ENCODE measurements at places on chromosomes 16 and 17. TPM values are rescaled to one million over a fixed set of nuclear protein-coding genes. Genes with fewer than 3 reads are reported as not detected.

GRCh38 chr17:40461732-40462342, 18.6 kb downstream of the IGFBP4 start:
- no peak for DNase-seq

DNA sequence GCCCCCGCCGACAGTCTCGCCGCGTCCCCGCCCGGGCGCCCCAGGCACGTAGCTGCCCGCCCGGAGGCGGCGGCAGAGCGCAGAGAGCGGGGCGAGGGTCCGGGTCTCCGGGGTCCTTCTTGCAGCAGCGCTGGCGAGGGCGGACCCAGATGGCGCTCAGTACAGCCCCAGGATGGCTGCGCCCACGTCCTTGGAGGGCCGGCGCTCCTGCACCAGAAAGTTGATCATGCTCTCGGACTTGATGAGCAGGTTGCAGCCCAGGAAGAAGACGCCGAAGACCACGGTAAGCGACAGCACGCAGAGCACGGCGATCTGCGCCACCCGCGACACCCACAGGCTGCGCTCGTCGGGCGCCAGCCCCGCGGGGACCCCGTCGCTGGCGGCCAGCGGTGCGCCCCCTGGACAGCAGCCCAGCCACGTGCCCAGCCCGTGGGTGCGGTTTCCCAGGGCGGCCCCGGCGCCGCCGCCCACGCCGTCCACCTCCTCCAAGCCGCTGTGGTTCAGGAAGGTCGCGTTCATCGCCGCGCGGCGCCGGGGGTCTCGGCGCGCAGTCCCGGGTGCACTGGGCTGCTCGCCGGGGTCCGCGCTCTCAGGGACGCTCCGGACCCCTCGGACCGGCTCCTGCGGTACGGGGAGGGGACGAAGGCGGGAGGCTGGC, 435 bp downstream of the RPRML start:
- no peak for DNase-seq

DNA sequence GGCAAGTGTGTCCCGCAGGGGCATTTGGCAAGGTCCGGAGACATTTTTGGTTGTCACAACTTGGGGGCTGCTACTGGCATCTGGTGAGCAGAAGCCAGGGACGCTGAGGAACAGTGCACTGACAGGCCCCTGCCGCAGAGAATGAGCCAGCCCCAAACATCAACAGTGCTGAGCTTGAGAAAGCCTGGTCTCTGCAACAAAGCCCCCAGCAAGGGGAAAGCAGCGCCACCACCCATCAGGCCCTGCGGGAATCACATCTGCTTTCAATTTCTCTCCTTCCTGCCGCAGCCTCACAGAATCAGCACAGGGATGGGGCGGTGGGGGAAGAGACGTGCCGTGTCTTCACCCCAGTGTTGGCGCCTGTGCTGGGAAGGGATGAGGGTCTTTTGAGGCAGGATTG, 14.8 kb upstream of the PRPSAP1 start:
- DNase-seq, result no peak

GRCh38 chr17:16444258-16444886, 29.0 kb downstream of the TRPV2 start:
- no peak for DNase-seq

DNA sequence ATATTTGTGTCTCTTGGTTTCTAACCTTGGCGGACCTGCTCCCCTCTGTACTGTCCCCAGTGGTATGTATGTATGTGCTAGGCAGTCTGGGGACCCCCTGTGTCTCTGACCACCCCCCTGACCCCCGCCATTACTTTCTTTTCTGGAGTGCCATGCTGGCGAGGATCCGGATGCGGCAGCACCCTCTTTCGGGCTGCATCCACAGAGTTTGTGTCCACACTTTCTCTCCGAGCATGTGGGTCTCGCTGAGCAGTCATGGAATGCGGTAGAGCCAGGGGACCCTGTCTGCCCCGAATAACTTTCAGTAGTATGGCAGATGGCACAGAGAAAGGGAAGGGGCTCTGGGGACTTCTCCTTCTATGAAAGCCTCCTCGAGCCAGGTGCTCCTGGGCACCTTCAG, 17.0 kb downstream of the KCTD2 start:
- no peak for DNase-seq

DNA sequence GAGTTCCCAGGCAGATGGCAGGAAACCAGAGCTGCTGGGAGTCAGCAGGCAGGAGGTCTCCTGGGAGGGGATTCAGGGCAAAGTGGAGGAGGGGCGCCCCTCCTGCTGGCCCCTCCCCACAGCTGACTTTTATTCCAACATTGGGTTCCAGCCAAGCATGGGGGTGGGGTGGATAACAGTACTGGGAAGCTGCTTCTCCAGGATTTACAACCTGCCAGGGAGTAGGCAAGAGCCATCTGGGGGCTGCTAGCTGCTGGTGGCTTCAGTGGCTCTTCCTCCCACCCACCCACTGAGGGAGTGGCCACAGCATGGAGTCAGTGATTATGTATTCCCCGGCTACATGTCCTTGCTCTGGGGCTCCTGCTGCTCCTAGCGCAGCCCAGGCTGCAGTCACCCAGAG, 36.8 kb downstream of the TMEM132E start:
- DNase-seq, result peak; percentile 79

- DNase-seq, result no peak
Observed at GRCh38 chr17:68161644-68162428, 86.0 kb upstream of the AMZ2 start.

DNA sequence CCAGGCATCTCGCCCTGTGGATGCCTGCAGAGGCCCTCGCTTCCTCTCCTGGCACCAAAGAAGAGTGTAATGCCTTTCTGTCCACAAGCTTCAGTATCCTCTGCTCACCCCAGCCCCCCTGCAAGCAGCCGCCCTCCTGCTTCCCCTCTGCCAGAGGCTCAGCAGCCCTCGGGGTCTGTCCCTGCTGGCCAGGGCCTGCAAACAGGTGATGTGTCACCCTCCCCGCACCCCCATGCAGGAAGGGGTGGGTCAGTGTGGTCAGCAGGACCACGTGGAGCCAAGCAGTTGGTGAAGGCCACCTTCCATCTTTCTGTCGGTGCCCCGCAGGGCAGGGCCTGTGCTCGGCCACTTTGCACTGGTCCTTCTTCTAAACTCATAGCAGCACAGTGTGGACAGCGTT, 129.9 kb upstream of the CIBAR2 start:
- DNase-seq, result no peak

- DNase-seq, result no peak
Observed at GRCh38 chr17:49557312-49558024, 18.2 kb upstream of the NXPH3 start.

PMFBP1 gene
- 2.5 TPM for polyA plus RNA-seq

ZSCAN10 gene
- polyA plus RNA-seq, result not detected

HS3ST3A1 gene
- 2.6 TPM for polyA plus RNA-seq
